PC-3 (cell line): ENCODE measurements at places on chromosomes 13 and 19. TPM values are rescaled to one million over a fixed set of nuclear protein-coding genes. Genes with fewer than 3 reads are reported as not detected.

DNA sequence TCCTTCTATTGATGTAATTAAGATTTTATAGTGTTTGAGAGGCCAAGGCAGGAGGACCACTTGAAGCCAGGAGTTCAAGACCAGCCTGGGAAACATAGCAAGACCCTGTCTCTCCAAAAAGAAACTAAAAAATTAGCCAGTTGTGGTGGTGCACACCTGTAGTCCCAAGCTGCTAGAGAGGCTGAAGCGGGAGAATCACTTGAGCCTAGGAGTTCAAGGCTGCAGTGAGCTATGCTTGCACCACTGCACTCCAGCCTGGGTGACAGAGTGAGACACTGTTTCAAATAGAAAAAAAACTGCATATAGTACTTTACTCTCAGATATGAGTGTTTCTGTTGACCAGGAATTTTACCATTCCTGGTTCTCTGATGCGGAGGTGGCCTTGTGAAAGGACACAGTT is 48.9 kb downstream of the CDADC1 start:
- no peaks in the 10 kb centered on the region for H3K4me1 ChIP-seq
- H3K27me3 ChIP-seq: no peaks in the 10 kb centered on the region
- H3K27ac ChIP-seq: no peak overlapping the region
- H3K36me3 ChIP-seq: no peaks in the 10 kb centered on the region

Gene MAST3
- 6.7 and 8.1 TPM in 2 replicates for total RNA-seq

DNA sequence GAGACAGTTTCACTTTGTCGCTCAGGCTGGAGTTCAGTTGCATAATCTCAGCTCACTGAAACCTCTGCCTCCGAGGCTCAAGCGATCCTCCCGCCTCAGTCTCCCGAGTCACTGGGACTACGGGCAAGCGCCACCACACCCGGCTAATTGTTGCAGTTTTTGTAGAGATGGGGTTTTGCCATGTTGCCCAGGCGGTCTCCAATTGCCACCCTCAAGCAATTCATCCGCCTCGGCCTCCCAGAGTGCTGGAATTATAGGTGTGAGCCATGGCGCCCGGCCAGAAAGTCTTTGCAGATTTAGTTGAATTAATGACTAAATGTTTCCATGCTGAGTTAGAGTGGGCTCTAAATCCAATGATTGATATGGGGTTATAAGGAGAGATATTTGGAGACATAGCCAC is 4.5 kb upstream of the CADM4 start:
- H3K27ac ChIP-seq: no peak overlapping the region
- no peaks in the 10 kb centered on the region; the same call in 1 of the 2 replicates for H3K4me1 ChIP-seq
- no peak overlapping the region for H3K4me3 ChIP-seq
- DNase-seq: no peak

DNA sequence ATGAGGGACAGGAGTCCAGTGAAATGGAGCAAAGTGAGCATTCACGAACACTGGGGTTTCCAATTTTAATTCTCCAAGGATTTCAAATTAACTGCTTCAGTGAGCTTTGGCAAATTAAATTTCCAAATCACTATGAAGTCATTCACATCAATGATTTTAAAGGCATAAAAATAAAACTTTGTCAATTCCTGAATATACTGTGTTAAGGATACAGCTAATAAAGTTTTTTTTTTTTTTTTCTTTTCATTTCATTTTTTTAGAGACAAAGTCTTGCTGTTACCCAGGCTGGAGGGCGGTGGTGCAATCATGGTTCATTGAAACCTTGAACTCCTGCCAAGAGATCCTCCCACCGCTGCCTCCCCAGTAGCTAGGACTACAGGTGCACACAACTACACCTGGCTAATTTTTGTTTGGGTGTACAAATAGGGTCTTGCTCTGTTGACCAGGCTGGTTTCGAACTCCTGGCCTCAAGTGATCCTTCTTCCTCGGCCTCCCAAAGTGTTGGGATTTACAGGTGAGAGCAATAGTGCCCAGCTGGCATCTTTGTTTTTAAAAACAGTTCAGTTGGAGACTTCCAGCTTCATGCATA is 21.9 kb downstream of the RBM26 start:
- no peaks in the 10 kb centered on the region; the same call in 1 of the 2 replicates for H3K36me3 ChIP-seq
- H3K4me1 ChIP-seq: peaks cover 26% of the 10 kb centered on the region
- no peak for DNase-seq
- no peaks in the 10 kb centered on the region for H3K27me3 ChIP-seq
- H3K27ac ChIP-seq: no peak overlapping the region
- no peak overlapping the region for H3K4me3 ChIP-seq

GRCh38 chr13:110340812-110341444 is 33.8 kb downstream of the COL4A2 start:
- H3K27ac ChIP-seq: no peak overlapping the region
- DNase-seq: no peak
- no peaks in the 10 kb centered on the region for H3K36me3 ChIP-seq
- H3K27me3 ChIP-seq: no peaks in the 10 kb centered on the region
